Stimulated activated CD4-positive, alpha-beta T cell treated with anti-CD3 and anti-CD28 coated beads, Interleukin-12 subunit alpha, Interleukin-12 subunit beta, amount 100 ng/mL, for 4 hours (primary cell): ENCODE measurements at places on chromosomes 7 and 10.

- no peak for DNase-seq
Measured at GRCh38 chr7:132045481-132045980, 489.1 kb upstream of the PODXL start.

DNA sequence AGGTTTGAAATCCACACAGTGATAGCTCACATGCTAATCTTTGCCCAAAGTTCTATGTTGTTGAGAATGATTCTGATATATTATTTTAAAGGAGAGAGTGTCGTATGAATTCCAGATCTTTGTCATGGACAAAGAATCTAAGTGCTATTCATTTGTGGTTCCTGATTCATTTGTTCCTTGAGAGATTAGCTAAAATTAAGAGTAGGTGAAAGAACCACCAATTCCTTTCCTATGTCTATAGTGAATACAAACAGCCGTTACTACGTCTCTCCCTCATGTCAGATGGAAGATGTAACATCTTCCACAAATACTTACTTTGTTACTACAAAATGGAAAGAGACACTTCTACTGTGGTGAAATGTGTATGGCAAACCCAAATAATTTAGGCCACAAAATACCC is 3.3 kb upstream of the PLXDC2 start:
- no peak for DNase-seq

DNA sequence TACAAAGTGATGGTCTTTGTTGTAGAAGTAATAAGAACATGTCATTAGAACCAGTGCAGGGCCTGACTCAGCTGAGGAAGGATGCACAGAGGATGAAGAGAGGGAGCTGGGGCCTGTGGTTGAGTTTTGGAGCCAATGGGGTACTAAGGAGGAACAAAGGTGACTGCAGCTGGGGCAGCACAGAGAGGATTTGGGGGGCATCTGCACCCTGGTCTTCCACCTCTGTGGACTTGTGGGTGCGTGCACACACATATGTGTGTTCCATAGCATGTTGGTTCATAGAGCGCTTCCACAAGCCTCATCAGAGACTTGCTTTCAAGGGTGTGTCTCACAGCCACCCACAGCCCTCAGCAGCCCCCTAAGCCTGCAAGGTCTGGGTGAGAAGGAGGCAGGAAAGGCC is 650.3 kb upstream of the MGMT start:
- no peak for DNase-seq

DNA sequence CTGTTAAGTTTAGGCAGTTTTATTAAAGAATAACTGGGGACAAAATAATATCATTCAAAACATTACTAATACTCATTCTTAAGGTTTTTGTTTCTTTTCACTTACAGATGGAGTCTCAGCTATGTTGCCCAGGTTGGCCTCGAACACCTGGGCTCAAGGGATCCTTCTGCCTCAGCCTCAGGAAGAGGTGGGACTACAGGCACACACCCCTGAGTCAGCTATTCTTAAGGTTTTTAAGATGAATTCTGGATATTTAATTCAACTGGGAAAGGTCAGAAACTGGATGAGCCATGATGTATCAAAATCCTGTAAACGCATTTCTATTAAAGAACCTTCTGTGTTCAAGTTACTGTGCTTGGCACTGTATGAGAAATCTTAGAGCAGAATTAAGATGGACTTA is 3.5 kb downstream of the OAT start:
- no peak for DNase-seq

- no peak for DNase-seq
Measured at GRCh38 chr7:147569116-147569913, 1021.3 kb upstream of the C7orf33 start.

DNA sequence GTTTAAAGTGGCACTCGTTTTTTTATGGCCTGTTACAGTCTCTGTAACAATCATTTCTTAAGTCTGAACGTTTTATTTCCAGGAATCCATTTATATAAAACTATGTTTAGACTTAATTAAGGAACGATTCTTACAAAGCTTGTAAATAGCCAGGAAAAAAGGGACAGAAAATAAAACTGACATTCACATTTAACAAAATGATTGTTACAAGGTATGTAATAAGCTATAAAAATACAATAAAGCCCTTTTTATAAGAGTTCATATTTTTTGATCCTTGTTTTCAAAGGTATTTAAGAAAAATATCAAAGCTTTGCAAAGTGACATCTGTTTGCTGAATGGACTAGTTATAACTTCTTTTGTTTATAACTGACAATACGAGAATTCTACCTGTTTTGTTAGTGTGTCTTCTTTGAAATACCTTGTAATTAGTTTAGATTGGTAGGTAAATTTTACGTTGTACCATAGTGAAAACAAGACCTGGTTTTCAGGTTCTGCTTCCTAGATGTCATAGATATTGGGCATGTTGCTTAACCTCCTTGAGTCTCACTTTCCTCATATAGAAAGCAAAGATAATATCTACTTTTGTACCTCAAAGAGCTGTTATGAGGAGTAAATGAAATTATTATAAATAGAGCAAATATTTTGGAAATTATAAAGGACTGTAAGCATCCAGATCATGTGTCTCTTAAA is 25.8 kb downstream of the BTRC start:
- DNase-seq, result no peak

GRCh38 chr10:72709041-72709440 is 17.1 kb downstream of the MCU start:
- DNase-seq, result no peak

DNA sequence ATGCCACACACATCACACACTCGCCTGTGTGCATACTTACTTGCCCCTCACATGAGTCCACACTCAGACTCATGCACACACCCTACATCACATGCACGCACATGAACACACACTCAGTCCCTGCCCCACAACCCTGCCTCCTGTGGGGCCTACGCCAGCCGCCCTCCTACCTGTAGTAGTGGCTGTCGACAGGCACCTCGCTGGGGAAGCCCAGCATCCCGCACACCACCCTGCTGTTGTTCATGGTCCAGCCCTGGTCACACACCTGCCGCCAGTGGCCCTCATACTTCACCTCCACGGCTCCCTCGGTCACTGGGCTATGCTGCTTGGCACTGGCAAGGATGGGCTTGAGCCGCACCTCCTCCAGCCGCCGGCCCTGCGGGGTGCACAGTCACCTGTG is 7.2 kb downstream of the LOXL4 start:
- no peak for DNase-seq

DNA sequence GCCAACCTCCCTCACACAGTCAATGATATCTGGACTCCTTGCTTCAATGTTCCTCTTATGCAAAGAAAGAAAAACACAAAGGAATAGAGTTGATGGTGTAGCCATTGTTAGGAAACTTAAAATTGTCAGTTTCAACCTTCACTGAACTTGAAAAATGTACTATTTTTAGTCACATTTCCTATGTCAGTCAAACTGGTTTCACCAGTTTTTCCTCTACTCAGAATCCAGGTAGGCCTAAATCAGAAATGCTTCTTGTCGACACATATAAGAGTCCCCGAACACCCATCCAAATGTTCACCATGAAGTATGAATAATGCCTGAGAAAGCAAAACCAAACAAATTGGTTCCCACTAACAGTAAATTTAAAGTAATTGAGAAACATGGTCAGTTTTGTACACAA is 42.4 kb upstream of the ZMYND11 start:
- DNase-seq, result no peak

- no peak for DNase-seq
Measured at GRCh38 chr7:99021941-99022560, 121.9 kb downstream of the SMURF1 start.

DNA sequence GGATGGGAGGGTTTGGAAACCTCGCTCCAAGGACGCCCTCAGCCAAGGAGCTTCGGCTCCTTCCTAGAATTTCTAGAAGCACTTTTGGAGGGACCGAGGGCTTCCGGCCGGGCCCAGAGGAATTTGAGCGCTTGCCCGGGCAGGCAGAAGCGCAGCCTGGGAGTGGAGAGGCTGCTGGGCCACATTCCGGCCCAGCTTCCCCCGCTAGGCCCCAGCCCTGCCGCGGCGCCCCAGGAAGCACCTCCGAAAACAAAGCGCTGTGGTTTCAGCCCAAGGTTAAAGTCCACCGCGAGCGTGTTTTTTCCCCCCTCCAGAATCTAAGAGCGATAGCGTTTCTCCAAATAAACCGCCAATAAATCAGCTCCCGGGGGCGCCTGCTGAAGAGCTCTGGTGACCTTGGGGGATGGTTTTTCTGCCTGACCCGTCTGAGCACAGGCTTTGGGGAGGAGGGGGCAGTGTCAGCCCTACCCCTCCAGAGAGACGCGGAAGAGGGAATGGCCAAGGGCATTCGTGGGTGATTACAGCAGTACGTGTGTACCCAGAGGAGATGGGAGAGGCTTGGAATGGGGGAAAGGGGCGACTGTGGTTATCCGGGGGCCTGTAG is 5.7 kb upstream of the TNRC18 start:
- no peak for DNase-seq

- no peak for DNase-seq
Measured at GRCh38 chr7:142563470-142563869, 185.8 kb upstream of the PRSS1 start.

GRCh38 chr10:30467651-30468338 is 33.8 kb downstream of the MAP3K8 start:
- DNase-seq, result no peak

DNA sequence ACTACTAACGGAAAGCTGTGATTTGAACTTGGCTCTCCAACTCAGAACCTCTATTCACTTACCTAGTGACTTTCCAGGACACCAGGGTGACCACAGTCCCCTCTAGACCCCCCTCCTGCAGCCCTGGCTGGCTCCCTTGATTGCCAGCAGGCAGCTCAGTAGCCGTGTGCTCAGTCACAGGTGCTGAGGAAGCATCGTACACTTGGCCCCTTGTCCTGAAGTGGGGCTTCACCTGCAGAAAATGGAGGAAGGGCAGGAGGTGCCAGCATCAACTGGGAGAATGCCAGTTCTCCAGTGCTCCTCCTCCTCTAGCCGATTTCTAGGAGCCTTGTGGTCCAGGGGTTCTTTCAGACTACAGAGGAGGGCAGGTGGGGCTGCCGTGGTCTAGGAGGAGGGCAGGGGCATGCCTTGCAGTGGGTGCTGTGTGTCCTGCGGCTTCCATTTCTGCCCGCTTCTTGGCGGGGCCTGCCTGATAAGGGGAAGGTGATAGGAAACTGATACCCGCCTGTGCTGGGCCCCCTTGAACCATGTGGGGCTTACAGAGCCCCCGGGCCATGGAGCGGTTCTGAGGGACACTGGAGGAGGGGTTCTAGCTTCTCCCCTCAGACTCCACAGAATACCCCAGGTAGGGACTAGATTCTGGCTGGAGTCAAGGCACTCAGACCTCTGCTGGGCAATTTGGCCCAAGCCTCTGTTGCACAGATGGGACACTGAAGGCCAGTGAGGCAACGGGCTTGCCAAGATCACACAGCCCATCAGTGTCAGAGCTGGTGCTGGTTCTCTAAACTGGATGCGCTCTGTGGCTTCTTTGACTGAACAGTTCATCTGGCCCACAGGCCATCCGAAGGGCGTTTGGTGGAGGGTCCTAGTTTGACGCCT is 14.0 kb downstream of the FAM241B start:
- DNase-seq, result no peak

DNA sequence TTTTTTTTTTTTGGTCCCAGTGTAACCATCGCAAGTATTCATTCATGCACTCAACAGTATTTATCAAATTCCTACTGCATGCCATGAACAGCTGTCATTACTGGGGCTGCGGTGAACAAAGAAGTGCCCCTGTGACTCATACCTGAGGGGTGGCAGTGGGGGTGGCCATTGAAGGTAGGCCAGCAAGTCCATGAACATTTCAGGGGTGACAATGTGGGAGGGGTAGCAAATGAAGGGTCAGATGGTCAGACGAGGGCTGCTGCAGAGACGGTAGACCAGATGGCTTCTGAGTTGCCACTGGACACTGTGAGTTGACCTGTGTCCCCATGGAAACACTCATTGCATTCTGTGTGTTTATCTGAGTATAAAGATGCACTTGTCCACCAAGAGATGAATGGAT is 92.5 kb upstream of the PITRM1 start:
- DNase-seq, result no peak

- DNase-seq, result no peak
Measured at GRCh38 chr10:15242261-15242840, 73.9 kb upstream of the NMT2 start.

GRCh38 chr10:102743078-102743587 is 615 bp upstream of the WBP1L start:
- DNase-seq, result no peak

- DNase-seq, result no peak
Measured at GRCh38 chr7:95157381-95157780, 167.0 kb downstream of the PON1 start.

- DNase-seq, result no peak
Measured at GRCh38 chr7:43851805-43852204, 17.5 kb downstream of the MRPS24 start.

GRCh38 chr10:90062786-90063185 is 361.4 kb downstream of the KIF20B start:
- DNase-seq, result no peak

DNA sequence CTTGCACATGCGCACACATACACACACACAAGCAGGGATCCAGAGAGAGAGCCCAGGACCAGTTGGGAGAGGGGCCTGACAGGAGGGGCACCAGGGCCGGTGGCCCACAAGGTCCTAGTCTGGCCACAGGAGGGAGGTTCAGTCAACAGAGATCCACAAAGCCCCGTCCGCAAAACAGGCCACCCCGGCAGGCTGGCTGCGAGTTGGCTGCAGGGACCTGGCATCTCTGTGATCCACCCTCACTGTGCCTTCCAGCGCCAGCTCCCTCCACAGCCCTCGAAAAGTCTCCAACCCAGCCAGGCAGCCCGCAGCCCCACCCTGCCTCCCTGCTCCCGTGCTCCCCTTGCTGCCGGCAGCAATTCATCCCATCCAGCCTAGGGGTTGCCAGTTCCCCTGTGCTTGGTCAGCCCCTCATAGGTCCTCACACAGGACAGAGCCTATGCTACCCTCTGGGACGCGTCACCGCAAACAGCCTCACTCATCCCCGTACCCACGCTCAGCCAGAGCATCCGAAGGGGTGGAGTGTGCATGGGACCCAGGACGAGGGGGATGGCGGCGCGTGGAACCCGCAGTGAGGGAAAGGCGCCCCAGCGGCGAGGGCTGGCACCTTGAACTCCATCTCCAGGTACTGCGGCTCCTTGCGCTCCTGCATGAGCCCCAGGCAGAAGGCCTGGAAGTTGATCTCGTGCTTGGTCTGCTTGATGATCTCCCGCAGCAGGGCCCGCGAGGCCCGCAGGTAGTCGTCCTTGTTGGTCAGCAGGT is 7.5 kb downstream of the INTS1 start:
- no peak for DNase-seq

DNA sequence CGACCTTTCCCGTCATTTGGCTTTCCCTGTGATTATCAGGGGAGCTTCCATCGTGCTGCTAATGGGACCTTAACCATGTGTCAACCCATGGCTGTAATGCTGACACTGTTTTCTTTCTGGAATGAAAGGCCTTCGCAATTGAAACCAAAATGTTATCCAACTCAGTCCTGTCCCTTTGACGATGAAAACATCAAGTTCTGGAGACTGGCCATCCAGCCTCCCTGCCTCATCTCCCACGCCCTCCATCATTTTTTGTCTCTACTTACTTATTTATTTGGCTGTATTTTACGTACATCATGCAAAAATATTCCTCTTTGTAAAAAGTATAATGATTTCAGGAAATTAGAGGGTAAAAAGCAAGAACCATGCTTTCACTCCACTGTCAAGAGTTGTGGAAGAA is 69.8 kb downstream of the EGFR start:
- no peak for DNase-seq
